NCI-H1105 (cell line): ENCODE measurements at places on chromosomes 1 and 21.

DNA sequence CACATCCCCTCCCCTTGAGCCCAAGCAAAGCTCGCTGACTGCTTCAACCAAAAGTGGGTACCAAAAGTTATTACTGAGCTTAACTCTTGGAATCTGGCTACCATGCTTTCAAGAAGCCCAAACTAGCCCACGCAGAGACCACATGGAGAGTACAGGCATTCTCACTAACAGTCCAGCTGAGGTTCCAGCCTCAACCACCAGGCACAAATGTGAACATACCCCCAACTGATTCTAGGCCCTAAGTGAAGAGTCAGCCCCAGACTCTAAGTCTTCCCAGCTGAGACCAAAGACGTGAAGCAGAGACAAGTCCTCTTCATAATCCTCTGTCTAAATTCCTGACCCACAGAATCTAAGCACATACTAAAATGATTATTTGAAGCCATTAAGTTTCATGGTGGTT lies 36.8 kb downstream of the EVI5 start:
- no peak for DNase-seq

GRCh38 chr21:27564684-27565301 lies 597.9 kb upstream of the ADAMTS5 start:
- DNase-seq: no peak

- no peak for DNase-seq
These were observed 43.9 kb upstream of the FOXO6 start for GRCh38 chr1:41317361-41317760.

- DNase-seq: no peak
These were observed 85.6 kb downstream of the HMCN1 start for GRCh38 chr1:185819798-185820197.

DNA sequence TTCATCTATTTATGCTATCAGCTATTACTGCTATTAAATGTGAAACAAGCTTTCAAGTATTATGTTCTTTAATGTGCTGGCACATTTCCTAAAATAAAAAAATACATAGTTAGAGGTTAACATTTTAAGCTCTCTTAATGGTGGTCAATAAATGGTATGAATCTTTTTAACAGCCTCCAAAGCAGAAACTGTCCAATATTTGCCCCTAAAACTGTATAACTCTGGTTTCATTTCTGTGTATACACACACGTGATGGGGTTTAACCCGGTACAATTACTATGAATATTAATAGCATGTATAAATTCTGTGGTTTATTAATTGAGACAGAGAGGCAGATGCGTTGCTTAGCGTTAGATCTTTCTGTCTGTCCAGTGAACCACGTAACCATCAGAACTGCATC lies 2.2 kb downstream of the ESRRG start:
- DNase-seq: no peak

- no peak for DNase-seq
These were observed 129.5 kb upstream of the DSCAM start for GRCh38 chr21:40976198-40977109.
